Glomerular endothelial cell (primary cell): ENCODE measurements at places on chromosomes 1 and 21. TPM values are rescaled to one million over a fixed set of nuclear protein-coding genes. Genes with fewer than 3 reads are reported as not detected.

DNA sequence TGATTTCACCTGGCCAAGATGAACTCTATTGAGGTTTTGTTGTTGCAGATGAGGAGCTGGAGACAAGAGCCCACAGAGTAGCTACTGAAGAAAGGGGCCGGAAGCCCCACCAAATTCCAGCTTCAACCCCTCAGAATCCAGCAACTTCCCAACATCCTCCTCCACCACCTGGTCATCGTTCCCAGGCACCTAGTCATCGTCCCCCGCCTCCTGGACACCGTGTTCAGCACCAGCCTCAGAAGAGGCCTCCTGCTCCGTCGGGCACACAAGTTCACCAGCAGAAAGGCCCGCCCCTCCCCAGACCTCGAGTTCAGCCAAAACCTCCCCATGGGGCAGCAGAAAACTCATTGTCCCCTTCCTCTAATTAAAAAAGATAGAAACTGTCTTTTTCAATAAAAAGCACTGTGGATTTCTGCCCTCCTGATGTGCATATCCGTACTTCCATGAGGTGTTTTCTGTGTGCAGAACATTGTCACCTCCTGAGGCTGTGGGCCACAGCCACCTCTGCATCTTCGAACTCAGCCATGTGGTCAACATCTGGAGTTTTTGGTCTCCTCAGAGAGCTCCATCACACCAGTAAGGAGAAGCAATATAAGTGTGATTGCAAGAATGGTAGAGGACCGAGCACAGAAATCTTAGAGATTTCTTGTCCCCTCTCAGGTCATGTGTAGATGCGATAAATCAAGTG, 14.3 kb downstream of the CD2 start:
- no peak for DNase-seq

GRCh38 chr1:51627672-51628071, 10.8 kb downstream of the OSBPL9 start:
- DNase-seq: no peak

The ZNF648 gene
- total RNA-seq: not detected in 2 replicates

DNA sequence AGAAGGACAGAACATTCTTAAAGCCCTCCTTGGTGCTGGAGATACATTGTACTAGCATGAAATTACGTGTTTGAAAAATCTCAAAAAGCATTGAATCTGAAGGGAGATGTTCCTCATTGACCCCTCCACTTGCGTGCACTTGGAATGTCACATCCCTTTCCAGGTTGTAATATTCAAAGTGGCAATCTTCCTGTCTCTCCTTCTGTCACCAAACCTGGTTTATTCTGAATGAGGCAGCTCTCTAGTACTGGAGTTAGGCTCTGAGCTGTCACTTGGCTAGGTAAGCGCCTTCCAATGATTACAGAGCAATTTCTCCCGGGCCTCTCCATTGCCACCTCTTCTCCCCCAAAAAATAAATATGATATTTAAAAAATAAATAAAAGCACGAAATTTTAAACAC, 855 bp downstream of the DSCAM start:
- no peak for DNase-seq

The OXCT2 gene
- total RNA-seq: 1.2 and 2.5 TPM in 2 replicates

The MCOLN3 gene
- total RNA-seq: not detected in 2 replicates

The PTPN14 gene
- total RNA-seq: 77.6 and 81.7 TPM in 2 replicates

- DNase-seq: no peak
Measured at GRCh38 chr1:61028136-61028535, 54.2 kb upstream of the NFIA start.

- DNase-seq: peak; percentile 29
Measured at GRCh38 chr1:172719694-172720138, 60.8 kb downstream of the FASLG start.

The AGMAT gene
- 0.35 and 0.63 TPM in 2 replicates for total RNA-seq
